AG04450 (cell line): ENCODE measurements at places on chromosomes 4 and X.

- DNase-seq, result no peak
These were observed 918 bp downstream of the HAUS3 start for GRCh38 chr4:2241003-2241402.

- DNase-seq, result no peak
These were observed 161.7 kb downstream of the BRWD3 start for GRCh38 chrX:80648023-80648422.

DNA sequence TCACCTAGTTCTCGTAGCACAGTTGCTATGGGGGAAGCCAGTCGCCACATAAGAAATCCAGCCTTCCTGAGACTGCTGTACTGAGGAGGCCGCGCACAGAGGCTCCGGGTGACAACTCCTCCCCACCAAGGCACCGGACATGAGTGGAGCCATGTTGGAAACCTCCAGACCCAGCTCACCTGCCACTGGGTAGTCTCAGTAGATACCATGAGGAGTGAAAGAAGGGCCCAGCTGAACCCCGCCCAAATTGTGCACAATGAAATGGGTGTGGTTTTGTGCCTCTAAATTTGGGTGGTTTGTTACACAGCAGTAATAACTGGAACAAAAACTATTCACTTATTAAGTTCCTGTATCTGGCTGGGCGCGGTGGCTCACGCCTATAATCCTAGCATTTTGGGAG is 198.7 kb downstream of the BCOR start:
- no peak for DNase-seq

DNA sequence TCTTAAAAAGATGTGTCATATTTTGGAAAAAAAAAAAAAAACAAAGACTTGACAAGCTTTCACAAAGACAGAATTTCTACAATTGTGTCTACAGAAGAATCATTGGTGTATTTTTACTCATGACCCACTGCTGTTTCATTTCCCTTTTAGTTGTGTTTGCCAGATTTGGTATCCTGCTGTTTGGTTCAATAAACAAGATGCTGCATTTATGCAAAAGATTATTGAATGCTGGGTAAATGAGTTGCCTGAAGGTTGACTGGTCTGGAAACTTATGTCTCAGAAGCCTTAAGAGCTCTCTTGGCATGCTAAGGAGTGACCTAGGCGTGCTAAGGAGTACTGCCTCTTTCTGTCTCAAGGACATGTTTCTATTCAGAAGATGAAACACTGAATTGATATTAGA is 64.9 kb upstream of the NPY2R start:
- no peak for DNase-seq

DNA sequence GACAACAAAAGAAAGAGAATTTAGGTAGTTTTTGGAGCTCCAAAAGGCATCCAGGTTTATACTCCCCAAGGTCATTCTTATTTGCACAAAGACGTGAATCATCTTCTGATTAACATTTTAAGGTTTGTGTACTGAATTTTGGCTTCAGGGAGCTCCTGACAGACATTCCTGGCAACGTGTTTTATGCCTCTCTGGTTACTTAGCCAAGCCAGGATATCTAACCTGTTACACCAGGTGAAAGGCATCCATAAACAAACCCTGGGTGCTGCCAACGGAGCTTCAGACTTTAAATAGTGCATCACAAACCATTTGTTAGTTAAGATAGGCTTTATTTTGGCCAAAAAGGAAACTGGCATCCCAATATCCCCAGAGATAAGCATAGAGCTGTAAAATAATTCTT is 997.3 kb downstream of the ARAP2 start:
- DNase-seq, result no peak

- no peak for DNase-seq
These were observed 587.5 kb upstream of the MAGEB2 start for GRCh38 chrX:29627833-29628232.

DNA sequence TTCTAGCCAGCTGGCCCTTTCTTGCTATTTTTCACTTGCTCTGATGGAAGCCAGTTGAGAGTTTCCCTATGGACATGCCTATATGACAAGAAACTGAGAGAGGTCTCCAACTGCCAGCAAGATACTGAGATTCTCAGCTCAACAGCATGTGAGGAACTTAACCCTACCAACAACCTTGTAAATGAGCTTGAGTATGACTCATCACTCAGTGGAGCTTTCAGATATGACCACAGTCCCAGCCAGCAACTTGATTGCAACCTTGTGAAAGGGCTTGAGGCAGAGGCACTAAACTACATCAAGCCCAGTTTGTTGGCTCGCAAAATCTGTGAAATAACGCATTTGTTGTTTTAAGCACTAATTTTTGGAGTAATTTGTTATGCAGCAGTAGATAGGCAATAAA is 175.8 kb downstream of the COMMD8 start:
- DNase-seq, result peak; percentile 34

DNA sequence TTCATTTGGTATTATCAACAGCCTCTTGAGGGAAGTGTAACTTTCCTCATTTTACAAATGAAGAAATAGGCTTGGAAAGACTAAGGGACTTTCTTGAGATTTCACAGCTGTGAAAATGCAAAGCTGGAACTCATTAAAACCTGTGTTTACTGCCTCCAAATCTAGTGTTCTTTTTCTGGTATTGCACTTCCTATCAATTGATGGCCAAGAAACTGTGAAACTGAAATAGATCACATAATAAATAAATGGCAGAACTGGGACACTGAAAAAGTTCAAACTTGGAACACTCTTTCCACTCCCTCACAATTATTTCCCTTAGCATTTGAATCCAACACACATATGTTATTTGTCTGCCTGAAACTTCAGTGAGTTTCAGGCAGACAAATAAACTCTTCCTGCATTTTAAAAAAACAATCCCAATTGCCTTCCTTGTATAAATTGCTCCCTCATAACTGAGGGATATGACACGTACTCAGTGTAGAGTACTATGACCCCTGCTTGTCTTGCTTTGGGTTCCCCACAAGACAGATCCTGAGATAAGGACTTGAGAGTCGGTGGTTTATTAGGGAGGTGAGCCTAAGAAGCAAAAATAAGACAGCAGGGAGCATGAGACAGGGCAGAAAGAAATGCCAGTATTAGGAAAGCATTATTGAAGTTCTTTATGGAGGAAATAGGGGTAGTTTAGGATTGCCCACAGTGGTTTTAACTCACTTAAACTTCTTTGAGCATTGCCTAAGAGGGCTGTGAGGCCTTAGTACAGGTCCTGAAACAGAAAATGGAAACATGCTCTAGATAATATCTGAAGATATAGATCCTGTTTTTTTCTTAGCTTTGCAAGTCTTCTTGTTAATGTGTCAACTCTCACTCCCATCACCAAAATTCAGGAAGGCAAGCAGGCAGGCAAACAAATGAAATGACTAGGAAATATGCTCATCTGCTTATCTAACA is 33.9 kb downstream of the RTL3 start:
- DNase-seq, result no peak

GRCh38 chr4:128565565-128566186 is 243.8 kb upstream of the JADE1 start:
- no peak for DNase-seq

- no peak for DNase-seq
These were observed 20.2 kb downstream of the ZDHHC9 start for GRCh38 chrX:129823522-129823921.

- DNase-seq, result no peak
These were observed 24.1 kb upstream of the MRFAP1 start for GRCh38 chr4:6616087-6616995.

GRCh38 chr4:168163106-168163505 is 70.8 kb downstream of the ANXA10 start:
- no peak for DNase-seq

GRCh38 chr4:121340247-121340646 is 40.6 kb downstream of the QRFPR start:
- DNase-seq, result no peak
